ENCODE measurements at places on chromosomes 2 and 18.

DNA sequence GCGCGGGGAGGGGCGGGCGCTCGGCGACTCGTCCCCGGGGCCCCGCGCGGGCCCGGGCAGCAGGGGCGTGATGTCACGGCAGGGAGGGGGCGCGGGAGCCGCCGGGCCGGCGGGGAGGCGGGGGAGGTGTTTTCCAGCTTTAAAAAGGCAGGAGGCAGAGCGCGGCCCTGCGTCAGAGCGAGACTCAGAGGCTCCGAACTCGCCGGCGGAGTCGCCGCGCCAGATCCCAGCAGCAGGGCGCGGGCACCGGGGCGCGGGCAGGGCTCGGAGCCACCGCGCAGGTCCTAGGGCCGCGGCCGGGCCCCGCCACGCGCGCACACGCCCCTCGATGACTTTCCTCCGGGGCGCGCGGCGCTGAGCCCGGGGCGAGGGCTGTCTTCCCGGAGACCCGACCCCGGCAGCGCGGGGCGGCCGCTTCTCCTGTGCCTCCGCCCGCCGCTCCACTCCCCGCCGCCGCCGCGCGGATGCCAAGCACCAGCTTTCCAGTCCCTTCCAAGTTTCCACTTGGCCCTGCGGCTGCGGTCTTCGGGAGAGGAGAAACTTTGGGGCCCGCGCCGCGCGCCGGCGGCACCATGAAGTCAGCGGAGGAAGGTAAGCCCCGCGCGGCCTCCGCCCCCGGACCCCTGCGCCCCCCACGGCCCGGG is at the start of gene NFATC1:
NFATC1 (plus strand) TSS at position 170 of the 644 bp plus-strand sequence; CDS start at position 465, 295 bp downstream.
- DNase-seq, result no peak

- no peak for DNase-seq
Measured at GRCh38 chr2:241666627-241667400, 19.8 kb downstream of the DTYMK start.

DNA sequence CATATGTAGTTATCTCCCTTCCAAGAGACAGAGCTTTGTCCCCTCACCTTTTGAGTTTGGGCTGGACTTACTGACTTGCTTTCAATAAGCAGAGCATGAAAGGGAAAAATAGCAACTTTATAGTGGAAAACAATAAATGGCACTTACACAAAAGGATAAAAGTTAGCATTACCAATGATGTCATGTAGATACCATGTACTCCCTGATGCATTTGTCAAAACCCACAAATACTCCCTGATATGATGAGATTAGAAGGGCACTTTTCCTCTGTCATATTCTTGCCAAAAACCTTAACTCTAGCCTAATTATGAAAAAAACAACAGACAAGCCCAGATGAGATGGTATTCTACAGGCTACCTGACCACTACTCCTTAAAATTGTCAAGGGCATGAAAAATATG is 16.0 kb downstream of the HIBCH start:
- DNase-seq, result no peak

GRCh38 chr2:227125506-227125905 is 38.5 kb downstream of the COL4A4 start:
- no peak for DNase-seq

GRCh38 chr2:49278141-49278540 is 123.8 kb upstream of the FSHR start:
- no peak for DNase-seq

DNA sequence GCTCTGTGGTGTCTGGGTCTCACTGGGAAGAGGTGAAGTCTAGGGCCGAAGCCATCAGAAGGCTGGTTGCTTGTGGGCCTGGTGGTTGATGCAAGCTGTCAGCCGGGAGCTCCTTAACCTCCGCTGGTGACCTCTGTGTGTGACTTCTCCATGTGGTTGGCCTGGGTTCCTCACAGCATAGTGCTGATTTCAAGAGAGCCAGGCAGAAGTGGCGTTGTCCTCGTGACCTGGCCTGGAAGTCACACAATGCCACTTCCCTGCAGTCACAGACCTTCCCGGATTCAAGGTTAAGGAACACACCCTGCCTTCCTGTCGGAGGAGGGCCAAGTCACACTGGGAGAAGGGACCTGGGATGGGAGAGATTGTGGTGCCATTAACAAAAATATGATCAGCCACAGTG is 303.7 kb upstream of the HS6ST1 start:
- no peak for DNase-seq

DNA sequence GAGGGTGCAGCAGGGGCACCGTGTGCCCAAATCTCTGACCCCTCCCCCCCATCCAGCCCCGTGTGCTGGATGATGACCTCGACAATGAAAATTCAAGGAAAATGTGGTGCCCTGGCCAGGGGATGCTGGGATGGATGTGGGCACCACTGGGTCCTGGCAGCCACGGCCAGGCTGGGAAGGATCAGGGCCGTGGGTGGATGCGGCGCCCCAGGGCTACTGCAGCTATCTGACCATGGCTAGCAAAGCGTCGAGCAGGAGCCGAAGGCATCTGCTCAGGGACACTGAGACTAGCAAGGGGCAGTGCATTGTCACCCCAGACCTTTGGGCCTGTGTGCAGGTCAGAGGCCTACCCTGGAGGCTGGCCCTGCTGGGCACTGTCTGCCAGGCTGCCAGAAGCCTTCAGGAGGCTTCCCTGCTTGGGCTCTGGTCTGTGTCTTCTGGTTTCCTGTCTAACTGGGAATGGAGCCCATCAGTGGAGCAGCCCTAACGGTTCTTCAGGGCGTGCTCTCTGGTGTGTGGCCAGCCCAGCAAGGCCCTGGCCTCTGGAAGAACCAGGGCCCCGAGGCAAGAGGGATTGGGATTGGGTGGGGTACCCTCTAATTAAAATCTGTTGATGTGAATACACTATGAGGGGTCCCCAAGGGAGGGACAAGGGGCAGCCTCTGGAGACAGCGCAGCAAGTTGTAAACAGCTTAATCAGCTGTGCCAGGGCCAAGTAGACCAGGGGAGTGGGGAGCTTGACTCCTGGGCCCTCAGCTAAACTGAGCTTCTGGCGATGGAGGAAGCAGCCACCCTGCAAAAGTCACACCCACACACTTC is 98.0 kb downstream of the STPG4 start:
- no peak for DNase-seq

DNA sequence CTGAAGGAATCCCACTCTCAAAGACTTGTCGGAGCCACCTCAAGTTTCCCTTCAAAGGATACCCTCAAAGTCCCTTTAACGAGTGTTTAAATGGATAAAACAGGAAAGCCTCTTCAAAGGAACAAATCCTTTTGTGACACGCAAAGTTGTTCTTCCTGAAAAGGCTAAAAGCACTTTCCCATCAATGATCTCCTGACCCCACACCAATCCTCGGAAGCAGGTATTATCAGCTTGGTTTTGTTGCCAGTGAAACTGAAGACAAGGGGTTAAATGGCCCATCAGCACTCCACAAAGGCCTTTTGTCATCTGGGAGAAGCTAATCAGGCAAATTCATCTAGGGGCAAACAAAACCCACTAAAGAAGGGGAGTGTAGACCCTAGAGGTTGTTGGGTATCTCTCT is 418.0 kb upstream of the ID2 start:
- no peak for DNase-seq

Data from substantia nigra (tissue), 51 donors.